ENCODE measurements at places on chromosomes 11 and 22.

GRCh38 chr11:128379587-128380580 is 207.5 kb downstream of the ETS1 start:
- peak; percentile 85 for DNase-seq

- DNase-seq, result no peak
Observed at GRCh38 chr11:60077981-60078380, 10.5 kb upstream of the MS4A2 start.

- DNase-seq, result no peak
Observed at GRCh38 chr11:72716290-72716689, 35.9 kb downstream of the ARAP1 start.

DNA sequence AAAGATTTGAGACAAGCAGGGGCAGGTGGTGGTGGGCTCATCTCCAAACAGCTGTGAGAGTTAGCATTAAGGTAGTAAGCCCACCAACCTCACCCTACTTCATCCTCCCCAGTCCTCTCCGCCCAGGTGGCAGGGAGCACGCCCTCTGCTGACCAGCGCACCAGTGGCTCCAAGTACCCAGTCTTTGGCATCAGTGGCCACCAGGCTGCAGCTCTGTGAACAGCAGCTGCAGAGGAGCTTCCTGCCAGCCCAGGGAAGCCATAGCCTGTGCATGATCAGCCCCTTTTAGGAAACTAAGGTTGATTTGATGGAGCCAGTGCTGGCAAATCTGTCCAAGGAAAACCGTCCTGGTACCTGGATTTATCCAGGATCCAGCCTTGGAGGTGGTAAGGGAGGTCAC is 21.7 kb downstream of the CAVIN3 start:
- DNase-seq, result peak; percentile 23

GRCh38 chr11:9855579-9856287 is 191.9 kb downstream of the SWAP70 start:
- no peak for DNase-seq

- DNase-seq, result no peak
Observed at GRCh38 chr22:44895296-44896055, 114.3 kb downstream of the PHF21B start.

DNA sequence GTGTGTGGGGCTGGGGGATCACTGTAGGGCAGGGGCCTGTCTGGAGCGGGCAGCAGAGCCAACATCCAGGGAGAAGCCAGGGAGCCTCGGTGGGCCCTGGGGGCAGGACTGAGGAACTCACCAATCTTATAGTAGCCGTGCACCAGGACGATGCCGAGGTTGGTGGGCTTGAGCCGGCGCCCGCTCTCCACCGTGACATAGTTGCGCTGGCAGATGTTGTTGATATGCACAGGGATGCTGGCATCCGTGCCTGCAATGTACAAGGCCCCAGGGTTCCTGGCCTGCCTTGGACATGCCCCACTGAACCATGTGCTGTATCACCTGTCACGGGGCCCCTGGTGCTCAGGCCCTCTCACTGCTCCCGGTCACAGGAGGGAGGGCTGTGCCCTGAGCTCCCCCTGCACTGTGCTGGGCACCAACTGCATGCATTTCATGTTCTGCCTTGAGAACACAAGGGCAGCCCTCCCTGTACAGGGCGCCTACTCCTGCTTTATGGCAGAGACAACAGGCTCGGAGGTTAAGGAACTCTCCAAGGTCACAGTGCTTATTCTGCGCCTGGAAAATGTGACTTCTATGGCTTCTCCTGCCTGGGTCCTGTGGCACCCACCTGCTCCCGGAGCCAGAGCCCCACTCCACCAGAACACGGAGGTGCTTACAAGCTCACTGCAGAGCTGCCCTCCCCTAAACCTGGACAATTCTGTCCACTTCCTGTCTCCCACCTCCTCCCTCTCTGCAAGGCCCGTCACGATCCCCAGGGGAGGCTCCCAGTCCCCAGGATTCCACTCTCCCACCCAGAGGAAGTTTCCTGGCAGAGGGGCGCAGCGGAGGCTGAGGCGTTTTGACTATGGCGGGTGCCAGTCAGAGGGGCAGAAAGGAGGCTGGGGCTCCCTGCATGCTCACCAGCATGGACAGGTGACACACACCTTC is 7.8 kb upstream of the PPM1F start:
- DNase-seq, result no peak

GRCh38 chr22:46007848-46008261 is 30.9 kb upstream of the WNT7B start:
- DNase-seq, result no peak

- DNase-seq, result no peak
Observed at GRCh38 chr11:66002648-66003225, 434 bp downstream of the BANF1 start.

GRCh38 chr11:67301951-67302516 is 1.3 kb upstream of the SSH3 start:
- no peak for DNase-seq

GRCh38 chr11:9273376-9274336 is 8.5 kb upstream of the DENND5A start:
- peak; percentile 56 for DNase-seq

- DNase-seq, result no peak
Observed at GRCh38 chr11:29306527-29306926, 710.3 kb downstream of the KCNA4 start.

- no peak for DNase-seq
Observed at GRCh38 chr11:2929531-2929949, 320 bp upstream of the PHLDA2 start.

DNA sequence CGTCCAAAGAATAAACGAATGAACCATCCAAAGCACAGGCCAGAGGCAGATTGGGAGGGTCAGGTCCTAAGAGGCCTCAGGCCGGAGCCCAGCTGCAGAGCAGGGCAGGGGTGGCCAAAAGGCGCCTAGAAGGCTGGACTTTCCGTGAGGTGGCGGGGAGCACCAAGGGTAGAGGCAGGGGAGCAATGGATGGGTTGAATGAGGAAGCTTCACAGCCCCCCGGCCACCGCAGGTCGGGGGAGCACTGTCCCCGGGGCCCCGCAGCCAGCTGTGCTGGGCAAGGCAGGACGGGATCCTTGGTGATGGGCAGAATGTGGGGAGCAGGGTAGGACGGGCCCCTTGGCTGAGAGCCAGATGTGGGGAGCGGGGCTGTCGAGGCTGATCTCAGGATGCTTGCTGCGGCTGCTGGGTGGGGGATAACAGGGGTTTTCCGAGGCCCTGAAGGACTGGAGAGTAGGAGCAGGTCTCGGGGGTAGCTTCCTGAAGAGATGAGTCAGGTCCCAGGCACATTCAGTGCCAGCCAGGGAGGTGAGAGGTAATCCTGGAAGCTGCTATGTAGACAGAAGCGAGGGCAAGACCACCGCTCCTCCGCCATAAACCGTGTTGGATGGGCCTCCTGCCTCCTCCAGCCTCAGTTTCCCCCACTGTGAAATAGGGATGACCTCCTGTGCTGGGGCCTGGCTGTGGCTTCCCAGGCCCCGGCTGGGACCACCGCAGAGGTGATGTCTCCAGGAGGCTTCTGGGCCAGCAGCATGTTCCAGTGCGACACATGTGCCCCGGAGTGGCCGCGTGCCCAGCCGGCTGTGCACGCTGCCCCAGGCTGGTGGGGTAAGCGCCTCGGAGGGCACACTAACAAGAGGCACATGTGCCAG is 34.6 kb upstream of the KCNQ1OT1 start:
- no peak for DNase-seq

DNA sequence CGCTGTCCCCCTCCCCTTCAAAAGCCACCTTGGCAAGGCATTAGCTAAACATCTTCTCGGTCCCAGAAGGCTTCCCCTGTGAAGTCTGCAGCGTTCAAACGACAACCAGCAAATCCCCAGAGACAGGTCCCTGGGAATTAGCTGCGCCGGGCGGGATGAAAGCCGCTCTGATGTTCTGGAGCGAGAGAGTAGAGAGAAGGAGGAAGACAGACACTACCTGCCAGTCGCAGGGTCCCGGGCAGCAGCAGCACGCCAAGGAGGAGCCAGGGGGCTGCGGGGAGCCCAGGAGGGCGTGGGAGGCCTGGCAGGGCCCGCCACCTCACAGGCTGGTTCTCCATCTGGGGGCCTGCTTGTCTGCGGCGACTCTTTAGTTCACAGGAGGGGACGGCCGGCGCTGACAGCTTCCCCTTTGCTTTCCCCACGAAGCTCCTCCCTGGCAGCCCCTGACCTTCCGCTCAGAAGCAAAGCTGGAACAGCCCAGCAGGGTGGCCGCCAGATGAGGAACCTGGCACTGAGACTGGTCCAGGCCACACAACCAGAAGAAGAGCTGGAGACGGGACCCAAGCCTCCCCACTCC is at the start of gene NFAM1:
TSS of gene NFAM1 (minus strand) at position 384 of the 577 bp plus-strand sequence. CDS start at position 338, 46 bp downstream.
- DNase-seq, result no peak

DNA sequence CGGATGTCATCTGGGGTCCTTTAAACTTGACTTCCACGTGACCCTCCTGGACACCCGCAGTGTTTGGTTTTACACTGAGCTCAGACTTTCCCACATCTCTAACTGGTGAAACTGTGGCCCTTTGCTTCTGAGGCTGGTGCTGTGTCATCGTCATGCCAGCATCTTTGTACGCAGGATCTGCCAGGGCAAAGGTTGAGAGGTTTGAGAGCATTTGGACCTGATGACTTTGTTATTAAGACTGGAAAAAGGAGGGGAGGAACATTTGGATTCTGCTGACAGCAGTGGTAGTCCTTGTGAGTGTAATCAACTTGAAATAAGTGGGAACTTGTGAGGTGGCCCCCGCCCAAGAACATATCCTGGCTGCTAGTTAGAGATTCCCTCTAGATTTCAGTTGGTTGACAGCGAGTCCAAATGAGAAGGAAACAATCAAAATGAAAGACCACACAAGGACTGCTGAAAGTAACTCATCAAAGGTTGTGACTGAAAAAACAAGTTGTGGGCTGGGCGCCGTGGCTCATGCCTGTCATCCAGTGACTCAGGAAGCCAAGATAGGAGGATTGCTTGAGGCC is 102.5 kb downstream of the KIAA1671 start:
- no peak for DNase-seq

GRCh38 chr22:40022536-40023240 is 27.9 kb downstream of the FAM83F start:
- no peak for DNase-seq

DNA sequence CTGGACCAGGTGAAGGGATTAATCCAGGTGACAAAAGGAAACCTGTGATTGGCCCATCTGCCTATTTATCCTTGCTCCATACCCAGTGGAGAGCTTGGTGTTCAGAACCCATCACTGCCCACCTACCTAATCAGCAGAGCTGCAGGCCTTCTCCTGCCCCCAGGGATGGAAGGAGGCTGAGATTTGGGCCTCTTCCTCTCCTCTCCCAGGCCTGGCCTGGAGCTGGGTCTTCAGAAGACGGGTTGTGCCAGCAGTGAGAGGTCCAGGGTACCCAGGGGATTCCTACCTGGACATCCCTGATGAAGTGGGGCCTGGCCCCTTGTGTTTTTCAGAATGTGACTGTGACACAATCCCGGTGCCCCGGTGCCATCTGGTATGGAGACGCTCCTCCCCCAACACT is 80.3 kb upstream of the MYOD1 start:
- no peak for DNase-seq

DNA sequence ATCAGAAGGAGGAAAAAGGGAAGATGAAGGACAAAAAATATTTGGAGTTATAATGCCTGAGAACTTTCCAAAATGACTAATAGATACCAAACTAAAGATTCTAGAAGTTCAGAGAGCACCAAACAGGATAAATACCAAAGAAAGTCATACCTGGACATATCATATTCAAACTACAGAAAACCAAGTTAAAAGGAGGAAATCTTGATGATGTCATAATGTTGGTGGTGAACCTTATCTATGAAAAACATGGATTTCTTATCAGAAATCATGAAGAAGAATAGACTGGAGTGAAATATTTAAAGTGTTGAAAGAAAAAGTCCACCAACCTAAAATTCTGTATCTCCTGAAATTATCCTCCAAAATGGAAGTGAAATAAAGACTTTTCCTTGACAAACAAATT is 389.2 kb downstream of the JRKL start:
- DNase-seq, result no peak

DNA sequence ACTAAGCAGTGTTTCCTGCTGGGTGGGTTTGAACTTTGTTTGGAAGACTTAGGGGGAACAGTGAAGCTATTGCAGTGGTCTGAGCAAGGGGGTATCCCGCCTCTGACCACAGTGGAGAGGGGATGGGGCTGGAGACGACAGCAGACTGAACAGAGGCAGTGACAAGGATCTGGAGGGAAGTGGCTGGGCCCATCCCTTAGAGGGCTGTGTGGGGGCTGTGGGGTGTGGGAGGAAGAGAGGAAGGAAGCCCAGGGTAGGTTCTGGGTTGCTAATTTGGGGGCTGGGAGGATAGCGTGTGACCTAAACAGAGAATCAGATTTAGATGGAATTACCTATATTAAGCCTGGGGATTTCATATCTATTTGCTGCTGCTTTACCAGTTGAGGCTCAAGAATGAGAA is 70.7 kb downstream of the BMAL1 start:
- DNase-seq, result no peak

GRCh38 chr11:122270535-122270934 is 154.5 kb upstream of the BLID start:
- no peak for DNase-seq

- no peak for DNase-seq
Observed at GRCh38 chr11:73379189-73379880, 3.1 kb downstream of the RELT start.

- no peak for DNase-seq
Observed at GRCh38 chr22:42366806-42367581, 65.2 kb downstream of the NFAM1 start.
